Activated naive CD4-positive, alpha-beta T cell treated with Interleukin-2 at 50 U/mL for 16 hours (primary cell): ENCODE measurements at places on chromosomes 2 and 18.

- DNase-seq: no peak
These were observed 29.9 kb downstream of the SCN7A start for GRCh38 chr2:166464187-166464586.

GRCh38 chr2:114534116-114535084, 92.0 kb downstream of the DPP10 start:
- DNase-seq: no peak

GRCh38 chr2:128307595-128307994, 11.1 kb downstream of the HS6ST1 start:
- DNase-seq: no peak

GRCh38 chr2:230419181-230419580, 3.2 kb downstream of the SP100 start:
- no peak for DNase-seq

GRCh38 chr2:24365051-24365450, 4.7 kb upstream of the ITSN2 start:
- DNase-seq: no peak

GRCh38 chr2:109304731-109305470, 175.9 kb downstream of the SH3RF3 start:
- no peak for DNase-seq

DNA sequence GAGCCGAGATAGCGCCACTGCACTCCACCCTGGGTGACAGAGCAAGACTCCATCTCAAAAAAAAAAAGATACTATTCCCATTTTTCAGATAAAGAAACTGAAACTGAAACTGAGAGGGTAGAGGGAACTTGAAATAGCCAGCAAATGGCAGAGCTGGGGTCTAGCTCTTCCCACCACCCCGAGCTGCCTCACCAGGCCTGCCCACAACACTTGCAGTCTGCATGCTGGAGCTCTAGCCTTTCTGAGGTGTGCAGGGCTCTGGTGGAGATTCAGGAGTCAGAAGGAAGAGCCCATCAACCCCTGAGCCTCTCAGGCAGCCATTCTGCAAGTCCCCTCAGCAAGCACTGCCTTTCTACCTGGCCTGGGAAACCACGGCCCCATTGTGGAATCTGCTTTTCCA, 14.3 kb downstream of the EDAR start:
- no peak for DNase-seq

DNA sequence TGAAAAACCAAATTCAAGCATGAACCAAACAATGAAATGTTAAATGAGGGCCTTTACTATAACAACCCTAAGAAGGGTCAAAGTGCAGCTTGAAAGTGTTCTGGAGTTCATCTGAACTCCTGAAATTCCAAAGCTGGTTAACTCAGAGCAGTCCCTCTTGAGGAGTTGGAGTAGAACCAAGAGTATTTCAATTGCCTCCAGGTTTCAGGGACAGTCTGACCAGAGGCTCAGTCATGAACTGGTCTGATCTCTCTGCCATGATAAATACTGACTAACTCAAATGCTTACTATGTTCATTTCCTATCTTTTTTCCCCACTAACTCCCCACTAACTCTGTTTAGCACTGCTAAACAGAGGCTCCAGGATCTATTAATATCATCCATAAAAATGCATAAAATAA, 2.7 kb downstream of the STARD7 start:
- no peak for DNase-seq
